Stimulated activated CD8-positive, alpha-beta memory T cell treated with anti-CD3 and anti-CD28 coated beads, Interleukin-7, amount 100 ng/mL, for 24 hours (primary cell): ENCODE measurements at places on chromosomes 1 and 21.
A peak's percentile ranks its signal among the peaks of the same experiment; 100 is the strongest.

DNA sequence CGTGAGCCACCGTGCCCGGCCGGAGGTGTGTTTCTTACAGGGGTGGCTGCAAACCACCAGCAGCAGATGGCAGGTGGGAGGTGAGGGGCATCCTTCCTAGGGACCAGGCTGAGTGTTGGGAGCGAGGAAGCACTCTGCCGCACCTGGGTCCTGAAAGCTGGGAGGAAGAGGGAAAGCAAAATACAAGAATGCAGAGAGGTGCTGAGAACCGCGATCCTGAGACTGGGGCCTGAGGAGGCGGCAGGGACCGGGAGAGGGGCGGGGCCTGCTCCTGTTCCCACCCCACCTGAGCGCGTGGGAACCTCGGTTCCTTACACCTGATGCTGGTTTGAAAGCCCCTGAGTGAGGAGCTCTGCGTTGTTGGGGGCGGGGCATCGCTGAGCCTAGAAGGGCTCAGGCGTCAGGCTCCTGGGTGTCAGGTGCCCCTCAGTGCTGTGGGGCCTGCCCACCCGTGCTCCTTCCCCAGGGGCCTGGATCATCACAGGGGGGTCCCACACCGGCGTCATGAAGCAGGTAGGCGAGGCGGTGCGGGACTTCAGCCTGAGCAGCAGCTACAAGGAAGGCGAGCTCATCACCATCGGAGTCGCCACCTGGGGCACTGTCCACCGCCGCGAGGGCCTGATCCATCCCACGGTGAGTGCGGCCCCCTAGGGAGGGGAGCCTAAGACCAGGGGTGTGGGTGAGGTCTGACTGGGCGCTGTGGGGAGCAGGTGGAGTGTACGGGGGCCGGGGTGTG, 15.5 kb downstream of the TRPM2 start:
- DNase-seq: no peak

- DNase-seq: no peak
Observed at GRCh38 chr1:19128968-19129514, 81.0 kb downstream of the UBR4 start.

DNA sequence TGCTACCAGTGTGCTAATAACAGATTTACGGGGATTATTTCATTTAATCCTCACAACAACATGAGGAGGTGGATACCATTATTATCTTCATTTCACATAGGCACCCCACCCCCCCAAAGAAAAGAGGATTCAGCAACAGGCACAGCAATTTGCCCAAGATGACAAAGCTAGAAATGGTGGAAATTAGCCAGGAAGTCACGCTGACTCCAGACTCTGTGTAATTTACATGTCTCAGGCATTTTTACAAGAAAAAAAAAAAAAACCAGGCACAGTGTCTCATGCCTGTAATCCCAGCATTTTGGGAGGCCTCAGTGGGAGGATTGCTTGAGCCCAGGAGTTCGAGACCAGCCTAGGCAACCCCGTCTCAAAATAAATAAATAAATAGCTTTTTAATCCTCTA, 37.5 kb upstream of the PRDM2 start:
- no peak for DNase-seq

DNA sequence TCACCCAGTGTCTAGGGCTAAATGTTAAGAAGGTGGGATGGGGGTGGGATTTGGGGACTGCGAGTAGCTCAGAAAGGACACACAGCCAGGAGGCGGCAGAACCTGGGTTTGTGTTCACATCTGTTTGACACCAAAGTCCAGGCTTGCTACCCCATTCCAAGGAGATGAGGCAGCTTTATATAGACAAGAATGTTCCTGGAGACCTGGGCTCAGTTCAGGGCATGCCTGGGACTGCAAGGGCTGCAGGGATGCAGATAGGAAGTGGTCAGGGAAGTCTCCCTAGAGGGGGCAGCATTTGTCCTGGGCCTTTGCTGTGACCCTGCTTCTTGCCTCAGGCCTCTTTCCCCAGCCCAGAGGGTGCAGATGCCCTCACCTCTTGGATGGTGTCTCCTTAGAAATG, 16.3 kb downstream of the PADI3 start:
- DNase-seq: no peak

GRCh38 chr1:47927165-47927564, 70.0 kb downstream of the TRABD2B start:
- no peak for DNase-seq

DNA sequence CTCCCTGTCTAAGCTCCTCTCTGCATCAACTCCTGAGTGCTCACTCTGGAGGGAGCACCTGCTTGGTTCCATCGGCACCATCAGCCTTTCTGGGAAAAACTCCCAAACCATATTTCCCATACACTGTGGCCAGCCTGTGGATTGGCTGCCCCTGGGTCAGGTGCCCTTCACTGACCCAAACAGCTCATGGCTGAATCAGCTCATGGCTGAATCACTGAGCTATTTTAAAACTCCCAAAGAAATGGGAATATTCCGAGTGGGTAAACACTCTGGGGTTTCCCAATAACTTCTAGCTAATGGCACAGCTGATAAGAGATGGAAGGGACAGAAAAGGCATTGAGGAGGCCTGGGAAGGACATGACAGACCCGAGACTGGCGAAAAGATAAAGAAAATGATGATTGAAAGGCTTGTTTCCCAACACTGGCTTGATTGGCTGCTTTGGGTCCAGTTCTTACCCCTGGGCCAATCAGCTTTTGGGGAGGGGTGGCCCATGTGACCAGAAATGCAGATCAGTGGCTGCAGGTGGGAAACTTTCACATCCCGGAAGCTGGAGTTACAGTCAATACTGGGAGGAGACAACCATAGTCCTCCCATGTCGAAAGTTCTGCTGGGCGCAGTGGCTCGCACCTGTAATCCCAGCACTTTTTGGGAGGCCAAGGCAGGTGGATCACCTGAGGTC, 37.3 kb upstream of the KAZN start:
- DNase-seq: no peak

DNA sequence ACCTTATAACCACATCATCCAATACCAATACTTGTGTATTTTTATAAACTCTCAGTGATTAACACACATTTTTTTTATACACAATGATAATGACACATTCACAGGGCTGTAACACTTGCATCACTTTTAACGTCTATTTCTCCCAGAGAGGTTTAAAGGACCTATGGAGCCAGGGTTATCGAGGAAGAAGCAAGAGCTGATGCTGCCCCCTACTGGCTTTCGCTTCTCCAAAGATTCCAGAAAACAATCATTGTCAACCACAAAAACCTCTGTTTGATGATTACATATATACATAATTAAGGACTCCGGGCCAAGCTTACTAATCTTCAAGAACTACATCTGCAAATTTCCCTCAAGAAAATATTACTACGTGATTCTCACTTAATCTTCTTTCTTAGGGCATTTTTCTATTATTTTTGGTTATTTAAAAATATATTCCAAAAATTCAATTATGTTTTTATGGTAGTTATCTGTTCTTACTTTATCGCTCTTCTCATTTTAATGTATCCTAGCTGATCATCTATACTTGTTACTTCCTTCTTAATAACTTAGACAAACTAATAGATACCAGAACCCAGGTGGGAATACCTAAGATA, 214.5 kb downstream of the VAV3 start:
- peak; percentile 21 for DNase-seq

DNA sequence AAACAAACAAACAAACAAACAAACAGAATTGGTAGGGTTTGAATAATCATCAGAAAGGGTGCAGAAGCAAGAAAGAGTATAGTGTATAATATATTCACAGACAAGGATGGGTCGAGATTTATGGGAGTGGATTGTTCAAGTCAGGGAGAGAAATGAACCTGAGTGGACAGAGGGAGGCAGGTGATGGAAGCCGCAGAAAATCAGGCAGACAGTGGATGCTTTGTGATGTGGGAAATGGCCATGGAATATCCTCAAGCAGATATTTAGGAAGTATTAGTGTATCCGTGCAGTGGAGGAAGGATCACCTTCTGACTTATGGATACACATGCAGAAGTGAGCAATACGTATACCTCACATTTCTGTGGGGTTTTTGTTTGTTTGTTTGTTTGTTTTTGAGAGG, 14.0 kb upstream of the SLC45A1 start:
- DNase-seq: no peak

- no peak for DNase-seq
Observed at GRCh38 chr1:169340882-169341281, 26.7 kb downstream of the NME7 start.

GRCh38 chr21:34073749-34074282, 438 bp downstream of the MRPS6 start:
- no peak for DNase-seq

DNA sequence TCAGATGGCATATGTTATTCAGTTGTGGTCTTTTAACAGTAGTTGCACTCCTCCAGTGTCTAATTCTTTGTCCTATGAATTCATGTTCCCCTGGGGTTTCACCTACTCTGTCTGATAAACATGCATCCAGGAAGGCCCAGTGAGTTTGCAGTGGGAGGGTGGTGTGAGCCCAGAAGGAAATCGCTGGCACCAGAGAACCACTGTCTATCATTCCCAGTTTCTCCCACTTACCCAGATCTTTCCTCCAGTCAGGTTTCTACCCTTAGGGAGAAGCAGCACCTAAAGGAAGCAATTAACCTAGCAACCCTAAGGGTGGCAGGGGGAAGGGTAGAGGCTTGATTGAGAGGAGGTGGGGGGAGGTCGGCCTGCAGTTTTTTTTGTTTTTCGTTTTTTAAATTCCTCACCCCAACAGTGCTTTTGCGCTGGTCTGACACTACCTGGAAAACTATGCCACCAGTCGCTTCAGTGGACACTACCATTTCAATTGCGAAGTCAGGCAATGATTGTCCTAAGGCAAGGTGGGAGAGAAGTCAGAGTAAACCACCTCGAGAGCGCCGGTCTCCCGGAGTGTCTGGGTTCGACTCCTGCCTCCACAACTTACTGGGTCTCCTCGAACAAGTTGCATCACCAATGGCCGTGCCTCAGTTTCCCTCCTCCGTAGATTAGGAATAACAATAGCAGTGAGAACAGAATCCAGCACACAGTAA, 766 bp upstream of the SLC44A3 start:
- no peak for DNase-seq

DNA sequence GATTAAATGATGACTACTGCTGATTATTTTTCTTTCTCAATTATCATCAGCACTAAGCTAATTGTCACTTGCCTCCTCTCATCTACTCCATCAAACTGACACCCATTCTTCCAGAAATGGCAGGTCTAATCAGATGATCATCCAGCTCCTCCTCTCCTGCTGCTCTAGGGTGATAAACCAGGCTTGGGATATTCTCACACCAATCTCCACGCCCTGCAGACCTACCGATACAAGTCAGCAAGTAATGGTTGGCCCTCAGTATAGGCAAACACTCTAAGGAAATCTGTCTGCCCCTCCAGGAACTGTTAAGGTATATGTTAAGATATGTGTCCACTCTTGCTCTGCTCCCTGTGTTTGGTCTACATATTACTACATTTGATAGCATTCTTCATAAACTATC, 36.3 kb upstream of the C1orf21 start:
- DNase-seq: no peak

- DNase-seq: no peak
Observed at GRCh38 chr1:26728645-26729044, 32.8 kb downstream of the ARID1A start.

GRCh38 chr1:204879351-204879750, 8.7 kb downstream of the NFASC start:
- DNase-seq: no peak

DNA sequence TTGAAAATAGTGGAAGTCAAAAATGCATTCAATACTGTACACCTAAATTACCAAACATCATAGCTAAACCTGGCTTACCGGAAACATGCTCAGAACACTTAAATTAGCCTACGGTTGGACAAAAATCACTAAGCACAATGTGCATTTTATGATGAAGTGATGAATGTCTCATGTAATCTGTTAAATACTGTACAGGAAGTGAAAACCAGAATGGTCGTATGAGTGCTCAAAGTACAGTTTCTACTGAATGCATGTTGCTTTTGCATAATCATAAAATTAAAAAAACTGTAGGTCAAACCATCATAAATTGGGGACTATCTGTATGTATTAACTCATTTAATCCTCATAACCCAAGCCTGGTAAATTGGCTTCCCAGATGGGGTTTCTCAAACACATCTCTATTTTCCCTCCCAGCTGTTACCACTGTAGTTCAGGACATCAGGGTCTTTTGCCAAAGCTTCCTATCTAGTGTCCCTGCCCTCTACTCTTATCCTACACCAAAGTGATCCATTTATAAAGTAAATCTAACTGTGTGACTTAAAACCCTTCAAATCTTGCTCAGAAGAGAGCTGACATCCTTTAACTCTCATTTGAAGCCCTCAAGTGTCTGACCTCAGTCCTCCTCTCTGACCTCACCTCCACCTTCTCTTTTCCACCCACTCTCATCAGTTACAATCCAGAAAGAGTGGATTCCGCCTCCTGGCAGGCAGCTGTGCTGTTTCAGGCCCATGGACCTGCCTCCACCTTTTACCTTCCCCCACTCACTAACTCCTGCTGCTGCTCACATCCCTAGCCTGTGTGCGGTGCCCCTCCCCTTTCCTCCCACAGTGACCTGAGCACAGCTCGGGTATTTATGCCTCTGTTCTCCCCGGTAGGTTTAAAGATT, 356.4 kb upstream of the ST6GALNAC5 start:
- no peak for DNase-seq

DNA sequence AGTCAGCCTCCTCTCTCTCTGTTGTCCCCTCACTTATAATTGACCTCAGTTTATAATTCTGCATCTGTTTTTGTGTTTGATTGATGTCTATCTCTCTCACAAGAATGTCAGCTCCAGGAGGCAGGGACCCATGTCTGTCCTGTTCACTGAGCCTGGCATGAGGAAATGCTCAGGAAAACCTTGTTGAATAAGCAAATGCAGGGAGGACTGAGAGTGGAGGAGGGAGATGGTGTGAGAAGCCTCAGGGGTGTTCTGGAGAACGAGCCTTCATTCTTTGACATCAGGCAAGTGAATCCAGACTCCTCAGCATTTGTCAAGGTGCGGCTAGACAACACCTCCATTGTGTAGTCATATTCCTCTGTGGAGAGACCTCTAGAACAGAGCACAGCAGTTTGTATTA, 45.5 kb downstream of the MAN1C1 start:
- DNase-seq: no peak

GRCh38 chr1:2597441-2598328, 11.1 kb downstream of the PRXL2B start:
- no peak for DNase-seq

GRCh38 chr1:3464649-3465025, 10.2 kb downstream of the ARHGEF16 start:
- DNase-seq: no peak

DNA sequence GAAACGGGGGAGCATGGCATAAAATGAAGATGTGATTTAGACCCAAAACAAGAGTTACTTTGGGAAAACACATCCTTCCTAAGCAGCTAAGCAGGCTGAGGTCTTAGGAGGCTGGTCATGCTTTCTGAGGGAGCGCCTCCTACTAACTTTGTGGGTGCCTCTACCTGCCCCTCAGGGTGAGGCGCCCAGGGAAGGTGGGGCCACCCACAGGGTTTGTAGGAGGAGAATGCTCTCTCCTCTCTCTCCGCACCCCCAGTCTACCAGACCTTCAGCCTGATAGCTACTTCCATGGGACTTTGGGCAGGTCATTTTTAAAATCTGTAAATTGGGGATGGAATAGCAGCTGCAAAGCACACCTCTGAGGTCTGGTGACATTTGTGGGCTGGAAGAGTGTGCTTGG, 23.8 kb downstream of the SLC27A3 start:
- no peak for DNase-seq
